DMS79 (cell line): ENCODE measurements at places on chromosomes 12 and 14.

DNA sequence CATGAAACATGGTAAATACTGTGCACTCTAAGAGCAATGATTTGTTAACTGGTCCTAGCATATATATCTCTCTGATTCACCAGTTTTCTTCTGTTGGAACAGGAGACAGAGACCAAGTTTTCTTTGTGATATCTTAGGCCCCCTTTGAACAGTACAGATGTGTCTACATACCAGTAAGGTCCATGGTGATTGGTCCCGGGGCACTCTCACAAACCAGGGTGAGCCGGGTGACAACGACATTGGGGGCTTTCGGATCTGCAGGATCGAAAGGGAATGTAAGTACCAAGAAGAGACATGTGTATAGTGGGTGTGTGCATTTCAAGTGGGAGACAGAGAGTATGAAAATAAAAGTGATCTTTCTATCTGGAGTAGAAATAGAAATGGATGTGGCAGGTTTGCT is 11.3 kb upstream of the ERP27 start:
- DNase-seq = no peak

- no peak for DNase-seq
These were observed 1.8 kb upstream of the CLEC2A start for GRCh38 chr12:9933958-9934357.

DNA sequence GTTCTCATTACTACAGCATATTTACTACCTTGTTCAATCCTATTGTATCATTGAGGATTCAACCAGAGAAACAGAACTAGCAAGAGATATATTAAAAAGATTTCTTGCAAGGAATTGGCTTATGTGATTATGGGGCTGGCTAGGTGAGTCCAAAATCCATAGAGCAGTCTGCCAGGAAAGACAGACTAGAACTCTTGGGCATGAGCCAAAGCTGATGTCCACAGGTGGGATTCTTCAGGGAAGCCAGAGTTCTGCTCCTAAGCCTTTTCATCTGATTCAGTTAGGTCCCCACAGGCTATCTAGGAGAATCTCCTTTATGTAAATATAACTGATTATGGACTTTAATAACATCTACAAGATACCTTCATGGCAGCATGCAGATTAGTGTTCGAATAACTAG is 26.0 kb downstream of the PELI2 start:
- DNase-seq = no peak

DNA sequence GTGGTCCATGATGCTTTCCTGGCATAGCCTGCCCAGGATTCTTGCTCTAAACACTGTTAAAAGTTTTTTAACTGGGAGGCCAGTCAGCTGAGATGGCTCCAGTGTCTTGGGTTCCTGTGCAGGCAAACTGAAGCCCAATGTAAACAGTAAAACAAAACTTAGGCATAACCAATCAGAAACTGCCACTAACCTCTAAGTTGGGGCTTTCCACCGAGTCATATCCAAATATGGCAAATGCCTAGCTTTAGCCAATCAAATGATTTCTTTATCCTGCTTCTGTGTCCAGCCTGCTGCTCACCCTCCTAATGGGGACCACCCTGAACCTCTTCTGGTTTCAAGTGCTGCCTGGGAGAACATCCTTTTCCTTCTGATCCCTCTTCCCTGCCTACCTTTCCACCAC is 277.9 kb downstream of the EMP1 start:
- DNase-seq = no peak

GRCh38 chr14:69115407-69116185 is 37.3 kb downstream of the DCAF5 start:
- no peak for DNase-seq

DNA sequence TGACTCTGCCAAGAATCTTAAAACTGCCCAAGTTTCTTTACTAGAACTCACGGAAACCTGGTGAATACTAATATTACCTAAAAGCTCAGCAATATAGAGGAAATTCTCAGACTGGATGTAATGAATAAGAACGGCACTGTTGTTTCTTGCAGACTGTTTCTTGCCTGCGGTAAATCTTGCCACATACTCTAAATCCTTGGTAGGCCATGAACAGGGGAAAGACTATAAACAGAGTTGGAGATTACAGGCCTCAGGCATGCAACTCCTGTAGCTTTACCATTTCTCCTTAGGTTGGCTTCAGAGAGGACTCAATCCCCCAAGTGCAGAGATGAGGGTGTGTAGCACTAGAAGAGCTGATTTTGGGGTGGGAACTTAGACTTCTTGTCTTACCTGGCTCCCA is 1.1 kb downstream of the ALDH6A1 start:
- DNase-seq = no peak

DNA sequence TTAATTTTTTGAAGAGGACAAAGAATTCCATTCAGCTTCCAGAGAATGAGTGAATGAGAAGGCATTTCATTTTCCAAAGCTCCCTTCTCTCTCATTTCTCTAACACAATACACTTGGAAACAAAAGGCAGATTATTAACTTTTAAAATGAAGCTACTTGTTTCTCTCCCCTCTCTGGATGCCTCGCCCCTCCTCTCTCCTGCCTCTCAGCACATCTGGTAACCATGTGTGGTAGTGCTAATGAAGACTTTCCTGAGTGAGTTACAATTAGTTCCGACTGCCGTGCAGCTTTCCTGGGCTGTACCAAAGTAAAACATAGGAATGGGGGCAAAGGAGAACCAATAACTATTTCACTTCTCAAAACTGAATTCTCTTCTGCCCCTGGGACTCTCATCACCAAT is 84.7 kb upstream of the SOX5 start:
- no peak for DNase-seq

DNA sequence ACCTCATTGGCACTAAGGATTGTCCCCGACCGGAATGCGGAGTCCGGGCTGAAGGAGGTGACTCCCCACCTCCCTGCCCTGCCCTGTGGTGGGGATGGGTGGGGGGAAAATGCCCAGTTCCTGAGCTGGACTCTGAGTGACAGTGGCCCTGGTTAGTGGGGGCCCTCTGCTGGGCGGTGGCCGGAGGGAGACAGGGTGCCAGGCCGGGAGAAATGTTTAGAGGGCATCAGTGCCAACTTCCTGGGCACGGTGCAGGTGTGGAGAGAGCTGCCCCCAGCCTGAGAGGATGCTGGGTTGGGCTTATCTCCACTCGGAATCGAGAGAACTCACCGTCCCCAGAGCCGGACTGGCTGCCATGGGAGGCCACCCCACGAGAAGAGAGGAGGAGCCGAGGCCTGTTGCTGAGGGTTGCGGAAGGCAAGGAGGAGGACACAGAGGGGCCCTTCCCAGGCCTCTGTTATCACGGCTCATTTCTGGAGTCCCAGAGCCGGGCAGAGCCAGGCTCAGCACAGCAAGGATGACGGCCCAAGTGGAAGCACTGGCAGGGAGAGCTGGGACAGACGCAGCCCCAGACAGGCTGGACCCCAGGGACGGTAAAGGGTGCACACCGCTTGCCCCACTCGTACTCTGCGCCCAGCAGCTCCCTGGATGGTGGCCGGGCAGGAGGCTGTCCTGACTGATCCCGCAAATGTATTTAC is 156.7 kb downstream of the KIF26A start:
- no peak for DNase-seq

- DNase-seq = no peak
These were observed 256.2 kb downstream of the AEBP2 start for GRCh38 chr12:19695244-19696098.

GRCh38 chr12:130153803-130154202 is 8.5 kb upstream of the FZD10 start:
- no peak for DNase-seq

DNA sequence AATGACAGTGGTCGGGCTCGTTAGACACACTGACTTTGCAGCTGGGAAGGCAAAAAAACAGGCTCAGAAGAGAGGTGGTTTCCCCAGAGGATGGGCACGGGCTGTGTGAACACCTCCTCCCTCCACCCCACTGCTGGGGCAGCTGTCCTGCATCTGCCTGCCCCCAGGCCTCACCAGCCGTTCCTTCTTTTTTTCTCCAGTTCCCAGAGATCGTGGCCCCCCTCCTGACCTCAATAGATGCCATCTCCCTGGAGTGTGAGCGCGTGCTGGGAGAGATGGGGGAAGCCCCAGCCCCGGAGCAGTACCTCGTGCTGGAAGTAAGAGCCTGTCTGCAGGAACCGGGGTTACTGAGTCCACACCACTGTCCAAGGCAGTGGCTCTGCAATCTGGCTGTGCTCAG is 17.4 kb downstream of the MVK start:
- DNase-seq = no peak

DNA sequence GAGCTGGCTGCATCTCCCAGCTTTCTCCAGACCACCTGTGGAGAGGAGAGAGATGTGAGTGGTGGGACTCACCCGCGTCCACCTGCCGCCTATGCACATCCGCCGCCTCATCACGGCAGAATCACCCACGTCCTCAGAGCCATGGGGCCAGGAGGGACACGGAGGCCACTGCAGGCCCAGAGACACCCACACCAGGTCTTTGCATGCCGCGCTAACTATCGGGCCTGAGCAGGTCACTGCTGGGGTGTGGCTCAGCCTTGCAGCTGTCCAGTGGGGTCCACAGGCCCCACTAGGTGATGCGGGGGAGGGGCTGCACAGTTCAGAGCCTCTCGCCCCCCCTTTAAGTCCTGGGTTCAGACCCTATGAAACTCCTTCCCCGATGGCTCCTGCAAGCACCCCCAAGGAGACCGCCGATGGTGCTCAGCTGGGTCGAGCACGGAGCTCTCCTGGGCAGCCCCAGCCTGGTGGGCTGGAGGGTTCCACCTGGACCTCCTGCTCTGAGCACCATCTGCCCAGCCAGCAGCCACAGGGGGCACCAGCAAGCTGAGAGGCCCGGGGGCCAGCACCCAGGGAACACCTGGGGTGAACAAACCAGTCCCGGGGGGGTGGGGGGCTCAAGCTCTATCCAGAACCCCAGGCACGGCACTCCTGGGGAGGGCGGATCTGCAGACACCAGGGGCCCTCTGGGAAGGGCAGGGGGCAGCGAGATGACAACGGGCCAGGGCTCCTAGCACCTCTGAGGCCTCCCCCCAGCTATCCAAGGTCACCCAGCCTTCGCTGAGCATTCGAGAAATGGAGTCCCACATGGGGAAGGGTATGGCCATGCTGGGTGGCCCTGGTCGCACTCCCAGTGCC is 34.3 kb downstream of the CCNK start:
- DNase-seq = no peak

GRCh38 chr14:20904393-20905029 is 13.3 kb downstream of the RNASE3 start:
- DNase-seq = no peak

DNA sequence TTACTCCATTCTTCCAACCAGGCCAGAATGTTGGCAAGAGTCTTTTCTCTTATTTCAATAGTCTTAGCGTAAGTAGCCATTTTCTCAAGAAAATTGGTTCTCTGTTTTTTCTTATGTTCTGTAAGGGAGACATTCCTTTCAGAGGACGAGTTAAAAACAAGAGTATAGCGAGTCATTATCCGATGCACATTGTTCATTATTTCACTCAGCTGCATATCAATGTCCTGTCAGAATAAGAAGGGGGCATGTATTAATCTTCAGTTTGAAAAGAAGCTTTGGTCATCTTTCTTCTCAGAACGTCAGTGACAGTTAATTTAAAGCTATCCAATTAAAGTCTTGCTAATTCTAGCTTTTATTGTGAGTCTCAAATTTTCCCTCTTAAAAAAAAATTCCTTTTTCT is 33.3 kb downstream of the FAM186A start:
- DNase-seq = no peak

DNA sequence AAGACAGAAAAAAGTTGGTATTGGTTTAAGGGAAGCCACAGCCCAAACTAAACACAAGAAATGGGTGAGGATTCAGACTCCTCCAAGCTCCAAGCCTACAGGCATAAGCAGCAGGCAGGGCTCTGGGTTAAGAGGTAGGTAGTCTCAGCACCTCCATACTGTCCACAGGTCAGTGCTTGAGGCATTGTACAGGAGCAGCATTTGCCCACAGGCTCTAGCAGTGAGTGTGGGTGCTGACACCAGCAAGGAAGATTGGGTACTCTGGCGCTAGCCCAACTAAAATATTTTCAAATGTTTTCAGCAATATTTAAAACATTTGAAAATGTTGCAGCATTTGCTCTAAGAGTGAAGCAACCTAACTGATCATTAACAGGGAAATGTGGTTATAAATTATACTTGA is 33.1 kb downstream of the FERMT2 start:
- no peak for DNase-seq

- no peak for DNase-seq
These were observed 66.3 kb downstream of the B4GALNT3 start for GRCh38 chr12:526089-526488.

GRCh38 chr14:45084946-45085346 is 1.0 kb downstream of the PRPF39 start:
- DNase-seq = no peak

DNA sequence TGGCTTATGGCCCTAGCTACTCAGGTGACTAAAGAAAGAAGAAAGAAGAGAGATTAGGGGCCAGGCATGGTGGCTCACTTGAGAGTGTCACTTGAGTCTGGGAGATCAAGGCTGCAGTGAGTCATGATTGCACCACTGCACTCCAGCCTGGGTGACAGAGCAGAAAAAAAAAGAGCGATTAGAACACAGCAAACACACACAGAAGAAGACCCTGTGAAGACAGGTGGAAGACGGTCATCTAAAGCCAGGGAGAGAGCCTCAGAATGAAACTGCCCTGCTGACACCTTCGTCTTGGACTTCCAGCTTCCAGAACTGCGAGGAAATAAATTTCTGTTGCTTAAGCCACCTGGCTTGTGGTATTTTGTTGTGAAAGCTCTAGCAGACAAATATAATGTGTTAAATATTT is 17.5 kb upstream of the PPP1CC start:
- DNase-seq = no peak
